ENCODE measurements at places on chromosomes 2 and 18.

DNA sequence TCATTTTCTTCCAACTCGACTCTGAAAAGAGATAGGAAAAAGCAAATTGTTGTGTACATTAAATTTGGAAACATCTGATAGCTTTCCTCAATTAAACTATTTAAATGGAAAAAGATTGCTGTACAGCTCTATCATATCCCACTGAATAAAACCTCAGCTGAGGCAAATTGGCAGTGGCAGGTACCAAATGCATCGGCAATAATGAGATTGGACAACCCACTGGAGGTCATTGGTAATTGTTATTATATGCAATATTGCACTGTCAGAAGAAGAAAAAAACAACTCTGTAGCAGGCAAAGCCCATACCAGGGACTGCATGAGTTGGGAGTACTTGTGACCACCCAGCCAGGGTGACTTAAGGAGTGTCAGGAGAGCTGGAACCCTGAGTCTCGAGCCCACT, 291.6 kb upstream of the SKOR2 start:
- no peak for DNase-seq

DNA sequence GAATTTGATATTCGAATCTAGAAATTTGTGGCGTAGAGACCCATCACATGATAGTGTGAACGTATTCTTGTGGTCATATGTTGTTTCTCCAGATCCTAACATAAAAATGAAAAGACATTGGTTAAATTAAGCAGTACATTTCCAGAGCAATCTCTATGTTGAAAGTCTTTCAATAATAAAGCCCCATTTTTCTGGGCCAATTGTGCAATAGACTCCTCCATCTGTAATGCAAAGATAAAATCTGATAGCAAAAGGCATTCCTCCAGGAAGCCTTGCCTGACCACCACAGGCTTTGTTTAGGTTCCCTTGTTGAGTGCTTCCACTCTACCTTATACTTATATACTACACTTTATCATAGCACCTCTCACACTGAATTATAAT, 31.3 kb downstream of the APOB start:
- DNase-seq = no peak

- no peak for DNase-seq
These were observed 51.6 kb upstream of the ZNF532 start for GRCh38 chr18:58813105-58813504.

DNA sequence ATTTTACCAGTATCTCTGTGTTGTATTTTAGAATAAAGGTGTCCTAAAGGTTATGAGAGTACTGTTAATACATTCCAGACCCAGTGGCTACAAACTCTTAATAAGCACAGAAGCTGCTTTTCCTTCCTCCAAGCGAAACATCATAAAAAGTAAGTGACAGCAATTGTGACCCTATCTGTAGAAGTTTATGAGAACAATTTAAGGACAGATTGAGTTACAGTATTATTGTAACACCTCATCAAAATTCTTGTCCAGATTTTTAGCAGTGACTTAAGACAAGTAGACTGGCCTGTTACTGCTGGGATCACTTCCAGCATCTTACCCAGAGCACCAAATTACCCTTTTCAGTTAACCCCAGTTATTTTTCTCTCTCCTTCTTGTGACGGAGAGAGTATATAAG, 154.6 kb downstream of the ERBB4 start:
- no peak for DNase-seq

DNA sequence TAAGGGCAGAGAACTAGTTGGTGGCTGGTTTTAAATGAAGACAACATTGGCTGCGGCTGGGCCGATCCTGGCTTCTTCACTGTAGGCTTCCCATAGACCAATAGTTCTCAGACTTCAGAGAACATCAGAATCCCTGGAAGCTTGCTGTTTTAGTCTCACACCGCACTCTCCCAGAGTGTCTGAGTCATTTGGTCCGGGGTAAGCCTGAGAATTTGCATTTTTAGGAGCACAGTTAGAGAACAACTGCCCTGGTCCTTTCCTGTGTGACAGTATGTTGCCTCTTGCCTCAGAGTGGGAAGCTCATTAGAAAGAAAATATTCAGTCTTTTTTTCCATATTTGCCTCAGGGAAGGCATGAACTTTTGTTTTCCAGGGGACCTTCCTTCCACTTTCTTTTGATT, 137.1 kb upstream of the GAREM1 start:
- DNase-seq = no peak

GRCh38 chr18:79486356-79487182, 90.8 kb downstream of the NFATC1 start:
- DNase-seq = no peak

DNA sequence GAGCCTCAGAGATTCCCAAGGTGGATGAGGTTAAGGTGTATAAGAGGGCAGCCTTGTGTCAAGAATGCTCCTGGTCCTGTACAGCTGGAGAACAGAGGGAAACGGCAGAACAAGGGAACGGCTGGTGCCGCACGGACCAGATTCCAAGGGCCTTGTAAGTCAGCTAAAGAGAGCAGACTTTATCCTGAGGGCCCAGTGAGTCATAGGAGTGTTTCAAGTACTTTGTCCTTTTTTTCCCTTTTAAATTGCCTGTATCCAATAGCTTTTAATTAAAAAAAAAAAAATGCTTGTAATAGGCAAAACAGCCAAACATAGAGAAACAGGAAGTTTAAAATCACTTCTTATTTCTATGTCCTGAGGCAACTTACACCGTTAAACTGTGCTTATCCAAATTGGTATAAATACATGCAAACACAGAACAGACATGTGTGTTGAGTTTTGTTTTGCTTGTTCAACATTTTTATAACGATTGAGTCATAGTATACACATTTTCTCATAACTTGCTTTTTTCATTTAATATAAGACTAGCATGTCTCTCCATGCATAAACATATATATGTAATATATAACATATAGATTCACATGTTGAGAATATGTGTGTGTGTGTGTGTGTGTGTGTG, 42.1 kb upstream of the EVA1A start:
- no peak for DNase-seq

GRCh38 chr2:144469798-144470197, 50.1 kb downstream of the ZEB2 start:
- DNase-seq = no peak

GRCh38 chr2:21710031-21710430, 586.3 kb downstream of the TDRD15 start:
- no peak for DNase-seq

- DNase-seq = no peak
These were observed 179.2 kb downstream of the SETBP1 start for GRCh38 chr18:44859751-44860439.

DNA sequence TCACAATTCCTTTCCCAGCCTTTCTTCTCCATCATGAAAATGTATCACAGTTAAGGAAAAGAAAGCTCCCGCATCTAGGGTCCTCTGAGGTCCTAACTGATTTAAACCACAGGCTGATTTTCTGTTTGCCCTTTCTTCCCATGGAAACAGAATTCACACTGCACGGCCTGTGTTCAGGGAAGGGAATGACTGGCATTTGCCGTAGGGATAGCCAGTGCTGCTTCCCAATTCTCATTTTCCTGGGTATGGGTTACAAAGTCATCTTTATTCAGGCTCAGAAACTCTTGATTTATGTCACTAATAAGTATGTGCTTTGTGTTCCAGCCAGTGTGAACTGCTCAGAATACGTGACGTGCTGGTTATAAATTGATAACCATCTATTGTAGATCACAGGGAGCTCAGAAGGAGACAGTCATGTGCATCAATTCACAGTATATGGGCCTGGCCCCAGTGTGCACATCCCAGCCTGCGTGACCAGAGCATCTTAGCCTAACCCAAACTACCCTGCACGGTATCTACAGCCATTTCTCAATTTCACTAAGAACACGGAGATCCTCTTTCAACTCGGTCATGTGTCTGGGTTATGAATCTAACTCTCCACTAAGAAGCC, 163.3 kb downstream of the LRRC30 start:
- no peak for DNase-seq

GRCh38 chr2:29255004-29255403, 139.8 kb downstream of the CLIP4 start:
- no peak for DNase-seq

GRCh38 chr18:6719098-6719846, 10.2 kb upstream of the ARHGAP28 start:
- DNase-seq = no peak

- DNase-seq = no peak
These were observed 3.1 kb upstream of the SEH1L start for GRCh38 chr18:12944709-12945108.

GRCh38 chr18:26383454-26384270, 157.4 kb downstream of the TAF4B start:
- DNase-seq = peak; percentile 37

DNA sequence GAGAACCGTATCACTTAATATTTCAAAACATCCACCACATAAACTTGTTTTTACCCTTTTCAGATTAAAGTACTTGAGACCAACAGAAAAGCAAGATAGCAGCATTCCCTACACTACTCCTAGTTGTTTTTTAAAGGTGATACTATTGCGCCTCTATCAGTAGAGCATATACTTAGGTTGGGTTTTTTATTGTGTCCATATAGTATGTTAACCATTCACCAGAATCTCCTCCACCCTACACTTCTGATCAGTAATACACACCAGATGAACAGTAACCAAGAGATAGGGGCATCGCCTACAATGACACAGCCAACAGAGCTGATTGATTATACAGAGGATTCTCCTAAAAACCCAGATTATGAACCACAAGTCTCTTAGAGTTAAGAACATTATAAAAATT, 70.1 kb upstream of the ZNF385B start:
- DNase-seq = no peak

- no peak for DNase-seq
These were observed 69.2 kb upstream of the HNRNPA3 start for GRCh38 chr2:177143444-177143843.
